ENCODE measurements at places on chromosomes 5 and 9.

GRCh38 chr9:128389395-128390149, 18.4 kb downstream of the URM1 start:
- H3K36me3 ChIP-seq = peaks cover 53% of the 10 kb centered on the region
- no peaks in the 10 kb centered on the region for H3K27me3 ChIP-seq
- H3K4me1 ChIP-seq = no peaks in the 10 kb centered on the region

DNA sequence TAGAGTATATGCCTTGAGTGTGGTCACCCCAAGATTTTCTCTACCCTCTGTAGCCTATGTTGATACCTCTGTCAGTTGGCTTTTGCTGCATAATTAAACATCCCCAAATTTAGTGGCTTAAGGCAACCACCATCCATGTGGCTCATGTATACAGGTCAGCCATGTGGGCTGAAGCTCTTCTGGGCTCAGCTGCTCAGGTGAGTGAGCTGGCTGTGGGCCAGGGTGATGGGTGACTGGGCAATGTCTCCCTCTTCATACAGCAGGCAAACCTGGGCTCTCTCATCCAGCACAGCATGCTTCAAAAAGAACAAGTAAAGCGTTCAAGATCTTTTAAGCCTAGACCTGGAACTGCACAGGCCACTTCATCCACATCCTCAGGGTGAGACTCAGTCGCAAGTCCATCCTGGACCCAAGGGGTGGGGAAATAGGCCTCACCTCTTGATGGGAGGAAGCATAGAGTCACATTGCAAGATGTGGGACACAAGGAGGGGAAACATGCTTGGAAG, 188.2 kb upstream of the TAS2R1 start:
- H3K27me3 ChIP-seq = no peaks in the 10 kb centered on the region
- no peaks in the 10 kb centered on the region for H3K36me3 ChIP-seq
- H3K4me3 ChIP-seq = no peak overlapping the region
- no peaks in the 10 kb centered on the region for H3K4me1 ChIP-seq

DNA sequence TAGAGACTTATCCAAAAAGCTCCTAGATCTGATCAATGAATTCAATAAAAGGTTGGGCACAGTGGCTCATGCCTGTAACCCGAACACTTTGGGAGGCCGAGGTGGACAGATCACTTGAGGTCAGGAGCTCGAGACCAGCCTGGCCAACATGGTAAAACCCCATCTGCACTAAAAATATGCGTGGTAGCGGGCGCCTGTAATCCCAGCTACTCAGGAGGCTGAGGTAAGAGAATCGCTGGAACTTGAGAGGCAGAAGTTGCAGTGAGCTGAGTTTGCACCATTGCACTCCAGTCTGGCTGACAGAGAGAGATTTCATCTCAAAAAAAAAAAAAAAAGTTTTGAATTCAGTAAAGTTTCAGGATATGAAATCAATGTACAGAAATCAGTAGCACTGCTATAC, 20.0 kb downstream of the DCTN4 start:
- no peaks in the 10 kb centered on the region for H3K27me3 ChIP-seq
- H3K27ac ChIP-seq = no peak overlapping the region
- H3K36me3 ChIP-seq = no peaks in the 10 kb centered on the region
- peaks cover 15% of the 10 kb centered on the region for H3K4me1 ChIP-seq
- no peak for DNase-seq
- no peak overlapping the region for H3K4me3 ChIP-seq

DNA sequence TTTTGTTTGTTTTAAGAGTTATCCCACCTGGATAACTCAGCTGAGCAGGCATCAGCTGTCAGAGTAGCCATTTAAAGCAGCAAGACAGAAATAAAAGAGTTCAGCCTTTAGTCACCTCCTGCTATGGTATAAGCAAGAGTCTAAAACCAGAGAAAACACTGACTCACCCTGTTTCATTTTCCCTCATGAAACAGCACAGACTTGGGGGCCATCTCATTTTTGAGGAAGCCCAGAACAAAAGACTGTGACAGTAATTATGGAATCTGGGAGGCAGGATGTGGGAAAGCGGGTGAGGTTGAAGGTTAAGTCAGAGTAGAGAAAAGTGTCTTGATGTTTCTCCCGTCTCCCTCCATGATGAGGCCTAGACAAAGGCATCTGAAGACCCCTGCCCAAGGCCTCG, 90.2 kb upstream of the FAM174A start:
- no peaks in the 10 kb centered on the region for H3K4me1 ChIP-seq
- no peaks in the 10 kb centered on the region for H3K27me3 ChIP-seq
- no peak overlapping the region for H3K4me3 ChIP-seq

- H3K27me3 ChIP-seq = no peaks in the 10 kb centered on the region
- peak; percentile 95 for DNase-seq
- H3K4me1 ChIP-seq = peaks cover 35% of the 10 kb centered on the region
- peak within 1 kb of the TSS; percentile 81 for H3K4me3 ChIP-seq
These were observed at the start of gene PLAA for GRCh38 chr9:26946753-26947727. Gene PLAA (minus strand): TSS chr9:26947242. CDS start chr9:26947045, 197 bp downstream.

DNA sequence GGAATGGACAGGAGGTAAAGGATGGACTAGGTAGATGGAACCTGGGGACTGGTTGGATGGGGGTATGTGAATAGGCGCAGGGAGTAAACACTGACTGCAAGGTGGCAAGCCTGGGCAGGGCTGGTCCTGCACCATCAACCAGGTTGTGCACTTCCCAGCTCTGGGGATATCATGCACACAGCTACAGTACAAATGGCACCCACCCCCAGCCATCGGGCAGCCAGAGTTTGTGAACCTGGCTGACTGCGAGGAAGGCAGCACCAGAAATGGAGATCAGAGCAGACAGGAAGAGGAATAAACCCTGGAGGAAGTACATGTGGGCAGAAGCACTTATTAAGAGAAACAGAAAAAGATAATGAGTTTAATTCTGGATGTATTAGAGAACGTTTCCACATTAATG, 229.1 kb downstream of the ESM1 start:
- H3K27ac ChIP-seq = no peak overlapping the region
- DNase-seq = no peak
- H3K36me3 ChIP-seq = no peaks in the 10 kb centered on the region
- no peaks in the 10 kb centered on the region for H3K27me3 ChIP-seq
- H3K4me1 ChIP-seq = no peaks in the 10 kb centered on the region
- no peak overlapping the region for H3K4me3 ChIP-seq

GRCh38 chr9:127200106-127200862, 64.3 kb upstream of the GARNL3 start:
- no peak overlapping the region for H3K27ac ChIP-seq
- H3K4me1 ChIP-seq = peaks cover 61% of the 10 kb centered on the region
- no peak for DNase-seq
- no peaks in the 10 kb centered on the region for H3K27me3 ChIP-seq
- H3K4me3 ChIP-seq = no peak overlapping the region
- no peaks in the 10 kb centered on the region for H3K36me3 ChIP-seq

GRCh38 chr9:126962336-126962735, 47.8 kb downstream of the RALGPS1 start:
- H3K4me1 ChIP-seq = peaks cover 18% of the 10 kb centered on the region
- H3K27ac ChIP-seq = no peak overlapping the region
- H3K4me3 ChIP-seq = no peak overlapping the region
- no peaks in the 10 kb centered on the region for H3K27me3 ChIP-seq
- no peaks in the 10 kb centered on the region for H3K36me3 ChIP-seq

GRCh38 chr9:4967523-4967922, 17.5 kb upstream of the JAK2 start:
- DNase-seq = no peak
- H3K27ac ChIP-seq = no peak overlapping the region
- no peak overlapping the region for H3K4me3 ChIP-seq

- H3K27me3 ChIP-seq = no peaks in the 10 kb centered on the region
- no peak overlapping the region for H3K4me3 ChIP-seq
- no peaks in the 10 kb centered on the region for H3K4me1 ChIP-seq
- H3K36me3 ChIP-seq = no peaks in the 10 kb centered on the region
- DNase-seq = no peak
These were observed 167.7 kb downstream of the TARS1 start for GRCh38 chr5:33608344-33609041.

DNA sequence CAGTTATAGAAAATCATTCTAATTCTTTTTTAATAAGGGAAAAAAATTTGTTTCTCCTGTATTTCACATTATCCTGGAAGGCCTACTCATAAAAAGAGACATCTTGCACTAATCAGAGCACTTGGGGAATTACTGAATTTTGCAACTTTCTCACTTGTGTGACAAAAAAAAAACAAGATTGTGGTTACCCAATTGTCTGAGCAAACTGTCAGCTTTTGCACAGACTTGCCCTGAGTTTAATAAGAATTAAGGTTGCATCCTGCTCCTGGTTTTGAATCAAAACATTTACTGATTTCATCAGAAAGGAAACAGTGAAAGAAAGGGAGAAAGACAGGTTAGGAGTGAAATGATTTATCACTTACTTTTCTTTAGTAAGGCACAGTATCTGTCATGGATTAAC, 10.6 kb upstream of the SH3RF2 start:
- H3K4me1 ChIP-seq = no peaks in the 10 kb centered on the region
- no peak overlapping the region for H3K4me3 ChIP-seq
- no peak for DNase-seq
- no peak overlapping the region for H3K27ac ChIP-seq
- no peaks in the 10 kb centered on the region for H3K36me3 ChIP-seq
- no peaks in the 10 kb centered on the region for H3K27me3 ChIP-seq

DNA sequence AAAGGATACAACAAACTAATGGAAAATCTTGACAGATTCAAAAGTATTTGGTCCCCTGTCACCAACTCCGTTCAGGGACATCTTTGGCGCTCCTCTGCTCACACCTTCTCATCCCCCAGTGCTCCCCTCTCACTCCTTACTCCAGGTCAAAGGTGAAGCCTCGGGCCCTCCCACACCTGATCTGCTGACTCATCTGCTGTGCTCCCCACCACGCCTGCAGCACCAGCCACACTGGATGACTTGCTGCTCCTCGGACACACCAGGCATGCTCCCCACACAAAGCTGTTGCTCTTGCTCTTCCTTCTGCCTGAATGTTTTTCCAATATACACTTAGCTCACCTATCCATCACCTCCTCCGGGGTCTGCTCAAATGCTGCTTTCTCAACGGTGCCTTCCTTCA, 123.4 kb downstream of the ESM1 start:
- H3K4me3 ChIP-seq = no peak overlapping the region
- H3K27me3 ChIP-seq = no peaks in the 10 kb centered on the region
- no peaks in the 10 kb centered on the region for H3K4me1 ChIP-seq
- DNase-seq = no peak
- H3K36me3 ChIP-seq = no peaks in the 10 kb centered on the region

DNA sequence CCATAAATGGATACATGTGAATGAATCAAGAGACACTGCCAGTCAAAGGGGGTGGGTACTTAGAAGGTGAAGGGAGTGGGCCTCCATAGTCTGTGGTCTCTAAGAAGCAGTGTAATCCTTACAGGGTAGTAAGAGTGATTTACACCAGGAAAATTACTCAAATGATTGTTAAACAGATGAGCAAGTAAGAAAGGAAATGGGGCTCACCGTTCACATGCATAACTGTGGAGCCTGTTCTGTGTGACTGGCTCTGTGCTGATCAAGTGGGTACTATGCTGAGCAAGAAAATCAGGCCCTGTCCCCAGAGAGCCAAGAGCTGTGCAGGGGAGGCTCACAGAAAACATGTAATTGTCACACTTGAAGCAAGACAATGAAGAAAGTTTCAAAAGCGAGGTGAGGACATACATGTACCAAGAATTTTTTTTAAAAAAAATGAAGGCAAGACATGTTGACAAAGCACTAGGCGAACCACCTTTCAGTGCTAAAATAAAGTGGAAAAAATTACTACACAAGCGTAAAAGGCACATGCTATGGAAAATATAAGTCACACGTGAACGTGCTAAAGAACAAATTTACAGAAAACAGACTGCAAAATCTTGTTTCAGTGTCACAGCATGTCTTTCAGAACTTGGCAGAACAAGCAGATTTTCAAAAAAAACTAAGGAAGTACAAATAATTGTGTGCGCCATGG, 2.5 kb downstream of the BTNL8 start:
- no peak overlapping the region for H3K4me3 ChIP-seq
- H3K36me3 ChIP-seq = no peaks in the 10 kb centered on the region
- DNase-seq = no peak
- no peaks in the 10 kb centered on the region for H3K4me1 ChIP-seq
- H3K27ac ChIP-seq = no peak overlapping the region
- H3K27me3 ChIP-seq = no peaks in the 10 kb centered on the region

- H3K4me1 ChIP-seq = peaks cover 33% of the 10 kb centered on the region
- H3K4me3 ChIP-seq = no peak overlapping the region
- H3K27me3 ChIP-seq = no peaks in the 10 kb centered on the region
These were observed 15.1 kb upstream of the TNFAIP8 start for GRCh38 chr5:119340597-119341218.

DNA sequence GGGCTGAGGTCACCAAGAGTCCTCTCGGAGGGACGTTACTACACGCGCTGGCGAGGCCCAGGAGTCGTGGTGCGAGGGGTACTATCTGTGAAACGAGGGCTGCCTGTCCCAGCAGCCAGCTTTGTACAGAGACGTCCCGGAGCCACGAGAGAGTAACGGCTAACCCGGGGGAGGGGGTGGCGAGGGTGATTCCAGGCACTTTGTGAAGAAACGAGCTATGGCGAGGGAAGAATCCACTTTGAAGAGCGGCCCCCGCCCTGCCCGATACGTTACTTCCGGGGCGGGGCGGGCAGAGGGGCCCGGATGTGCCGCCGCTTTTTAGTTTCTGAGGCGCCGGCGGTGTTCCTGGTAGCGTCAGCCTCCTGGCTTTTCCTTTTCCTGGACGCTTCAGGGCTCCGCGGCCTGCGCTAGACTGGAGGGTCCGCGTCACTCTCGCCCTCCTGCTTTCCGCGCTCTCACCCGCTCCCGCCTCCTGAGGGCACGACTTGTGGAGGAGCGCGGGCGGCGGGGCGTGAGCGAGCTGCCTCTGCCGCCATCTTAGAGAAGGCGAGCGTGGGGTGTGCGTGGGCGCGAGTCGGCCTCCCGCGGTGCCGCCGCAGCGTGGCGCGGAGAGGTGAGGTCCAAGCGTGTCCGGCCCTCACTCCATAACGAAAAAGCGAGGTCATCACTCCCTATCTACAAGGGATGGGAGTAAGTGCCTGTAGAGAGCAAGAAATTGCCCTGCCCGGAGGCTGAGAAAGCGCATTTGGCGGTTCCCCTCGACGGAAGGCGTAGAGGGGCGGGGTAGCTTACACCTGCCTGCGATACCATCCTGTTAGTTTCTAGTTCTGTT, 580 bp upstream of the RFX3 start:
- H3K4me3 ChIP-seq = peak overlapping the region; percentile 93
- no peaks in the 10 kb centered on the region for H3K27me3 ChIP-seq
- H3K27ac ChIP-seq = peak overlapping the region; percentile 99
- peak; percentile 93 for DNase-seq

DNA sequence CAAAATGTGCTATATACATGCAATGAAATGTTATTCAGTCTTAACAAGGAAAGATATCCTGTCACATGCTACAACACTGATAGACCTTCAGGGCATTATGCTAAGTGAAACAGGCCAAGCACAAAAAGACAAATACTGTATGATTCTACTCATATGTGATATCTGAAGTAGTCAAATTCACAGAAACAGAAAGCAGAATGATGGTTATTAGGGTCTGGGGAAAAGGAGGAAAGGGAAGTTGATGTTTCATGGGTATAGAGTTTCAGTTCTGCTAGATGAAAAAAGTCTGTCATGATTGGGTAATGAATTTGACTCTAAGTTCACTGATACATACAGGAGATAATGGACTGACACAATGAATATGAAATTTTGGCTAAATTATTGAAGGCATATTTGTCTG, 11.2 kb upstream of the RIC1 start:
- H3K36me3 ChIP-seq = no peaks in the 10 kb centered on the region
- no peak overlapping the region for H3K4me3 ChIP-seq
- no peaks in the 10 kb centered on the region for H3K27me3 ChIP-seq
- DNase-seq = no peak
